ENCODE measurements at places on chromosomes 1 and 21.
A peak's percentile ranks its signal among the peaks of the same experiment; 100 is the strongest.

DNA sequence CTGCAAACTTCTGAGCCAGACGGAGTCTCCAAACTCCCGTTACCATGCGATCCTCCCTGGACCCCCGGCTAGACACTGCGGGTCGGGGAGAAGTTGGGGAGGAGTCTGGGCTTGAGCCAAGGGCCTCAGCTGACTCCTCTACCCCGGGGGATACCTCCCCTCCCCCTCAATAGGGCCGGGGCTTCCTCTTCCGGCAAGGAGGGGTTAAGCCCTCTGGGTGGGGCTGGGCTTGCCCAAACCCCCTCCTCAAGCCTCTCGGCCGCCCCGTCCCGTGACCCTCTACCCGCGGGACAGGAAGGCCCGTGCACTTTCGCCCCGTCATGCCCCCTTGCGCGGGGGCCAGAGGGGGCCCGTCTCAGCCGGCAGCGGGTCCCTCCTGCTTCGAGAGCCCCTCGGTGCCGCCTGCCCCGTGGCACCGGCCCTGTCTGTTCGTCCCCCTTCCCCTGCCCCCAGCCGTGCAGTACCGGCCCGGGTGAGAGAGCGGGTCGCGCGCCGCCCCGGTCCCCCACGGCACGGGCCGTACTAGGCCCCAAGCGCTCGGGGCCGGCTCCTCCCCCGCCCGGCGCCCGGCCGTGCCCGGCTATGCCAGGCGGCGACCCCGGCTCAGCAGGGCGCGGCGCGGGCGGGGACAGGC, 652 bp downstream of the ARL8A start:
- peak; percentile 59 for DNase-seq

- no peak for DNase-seq
Observed at GRCh38 chr21:44696572-44696971, 400 bp upstream of the KRTAP10-12 start.

DNA sequence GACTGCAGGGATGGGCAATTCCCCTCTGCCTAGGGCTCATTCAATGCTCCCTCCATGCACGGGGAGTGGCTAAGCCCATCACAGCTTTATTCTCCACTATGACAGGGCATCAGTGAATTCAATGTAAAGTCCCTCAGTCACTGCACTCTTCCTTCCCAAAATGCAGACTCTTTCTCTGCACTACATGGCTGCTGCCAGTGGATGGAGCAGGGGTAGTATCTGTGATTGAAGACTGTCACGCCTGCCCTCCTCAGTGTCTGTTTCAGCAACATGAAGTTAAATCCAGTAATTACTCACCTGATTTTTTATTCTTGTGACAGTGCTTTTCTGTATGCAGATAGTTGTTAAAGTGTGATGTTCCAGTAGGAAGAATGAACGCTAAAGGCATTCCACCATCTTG, 1323.2 kb downstream of the AMY1C start:
- DNase-seq = no peak

- no peak for DNase-seq
Observed at GRCh38 chr1:17045634-17046333, 8.0 kb downstream of the SDHB start.

DNA sequence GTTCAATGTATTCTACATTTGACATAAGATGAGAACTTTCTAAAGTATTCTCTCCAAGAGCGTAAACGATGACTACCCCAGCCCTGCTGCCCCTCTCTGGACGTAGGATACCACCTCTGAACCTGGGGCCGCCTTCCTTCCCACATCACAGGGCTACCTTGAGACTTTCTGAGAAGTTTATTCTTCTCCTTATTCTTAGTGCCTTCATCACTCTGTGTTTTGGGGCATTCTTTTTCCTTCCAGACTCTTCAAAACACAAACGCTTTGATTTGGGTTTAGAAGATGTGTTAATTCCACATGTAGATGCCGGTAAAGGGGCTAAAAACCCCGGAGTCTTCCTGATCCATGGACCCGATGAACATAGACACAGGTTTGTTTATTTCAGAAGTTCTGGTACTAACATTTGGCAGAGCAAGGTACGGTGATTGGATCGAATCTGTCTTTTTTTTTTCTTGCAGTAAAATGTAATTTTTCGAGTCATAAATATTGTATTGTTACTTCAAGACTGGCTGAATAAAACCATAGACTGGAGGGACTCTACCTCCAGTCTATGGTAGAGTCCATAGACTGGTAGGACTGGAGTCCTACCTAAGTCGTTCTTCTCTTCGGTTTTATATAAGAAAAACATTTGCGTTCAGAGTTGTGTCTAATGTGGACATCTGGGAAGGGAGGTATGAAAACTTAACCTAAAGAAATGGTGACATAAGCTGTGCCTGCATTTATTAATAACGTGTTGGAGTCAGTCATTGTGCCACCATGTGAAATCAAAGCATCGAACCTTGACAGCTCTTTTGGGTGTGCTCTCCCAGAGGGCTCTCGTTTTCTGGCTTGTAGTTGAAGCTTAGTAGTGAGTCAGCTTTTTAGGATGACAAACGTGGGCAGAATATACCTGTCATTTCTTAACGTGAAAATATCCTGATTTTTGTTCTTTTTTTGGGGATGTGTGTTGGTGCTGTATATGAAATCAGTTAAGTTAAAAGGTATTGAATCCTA, 1.2 kb downstream of the MAN1A2 start:
- no peak for DNase-seq

DNA sequence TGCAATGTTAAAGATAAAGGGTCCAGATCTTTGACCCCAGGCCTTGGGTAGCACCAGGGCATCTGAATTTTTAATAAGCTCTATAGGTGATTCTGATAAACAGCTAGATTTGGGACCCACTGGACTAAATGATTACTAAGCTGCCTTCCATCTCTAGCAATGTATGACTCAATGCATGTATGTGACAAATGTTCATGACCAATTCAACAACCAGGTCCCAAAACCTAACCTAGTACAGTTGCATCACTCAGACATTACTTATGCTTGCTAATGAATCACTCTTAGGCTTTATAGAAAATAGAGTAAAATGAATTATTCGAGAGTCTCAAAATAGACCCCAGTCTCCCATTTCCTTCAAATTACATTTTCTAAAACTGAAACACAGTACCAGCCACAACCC, 35.5 kb downstream of the RCAN1 start:
- DNase-seq = no peak

GRCh38 chr1:200558866-200559459, 61.6 kb downstream of the KIF14 start:
- DNase-seq = peak; percentile 22

DNA sequence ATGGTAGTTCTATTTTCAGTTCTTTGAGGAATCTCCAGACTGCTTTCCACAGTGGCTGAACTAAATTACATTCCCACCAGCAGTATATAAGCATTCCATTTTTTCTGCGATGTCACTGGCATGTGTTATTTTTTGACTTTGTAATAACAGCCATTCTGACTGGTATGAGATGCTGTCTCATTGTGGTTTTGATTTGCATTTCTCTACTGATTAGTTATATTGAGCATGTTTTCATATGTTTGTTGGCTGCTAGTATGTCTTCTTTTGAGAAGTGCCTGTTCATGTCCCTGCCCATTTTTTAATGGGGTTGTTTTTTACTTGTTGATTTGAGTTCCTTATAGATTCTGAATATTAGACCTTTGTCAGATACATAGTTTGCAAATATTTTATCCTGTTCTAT, 87.9 kb downstream of the RPS6KC1 start:
- no peak for DNase-seq

- DNase-seq = no peak
Observed at GRCh38 chr21:35106246-35106835, 57.2 kb upstream of the RUNX1 start.

DNA sequence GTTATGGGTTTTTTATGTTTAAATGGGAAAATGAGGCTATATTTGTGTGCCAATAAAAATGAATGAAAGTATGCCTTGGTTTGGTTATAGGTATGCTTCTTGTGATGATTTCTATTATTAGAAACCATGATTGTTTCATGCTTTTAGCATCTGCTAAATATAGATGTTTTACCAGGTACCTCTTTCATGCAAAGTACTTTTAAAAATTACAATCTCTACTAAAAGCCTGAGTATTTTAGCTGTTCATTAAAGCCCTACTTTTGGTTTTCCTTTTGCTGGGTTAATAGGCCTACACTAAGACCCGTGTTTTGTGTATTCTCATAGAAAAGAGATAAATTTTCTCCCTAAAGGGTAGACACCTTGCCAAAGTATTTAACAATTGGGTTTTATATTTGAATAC, 32.0 kb downstream of the MTF2 start:
- DNase-seq = no peak

GRCh38 chr1:117534995-117535467, 70.8 kb upstream of the TENT5C start:
- DNase-seq = peak; percentile 46

GRCh38 chr1:179168536-179168935, 60.9 kb downstream of the ABL2 start:
- no peak for DNase-seq

DNA sequence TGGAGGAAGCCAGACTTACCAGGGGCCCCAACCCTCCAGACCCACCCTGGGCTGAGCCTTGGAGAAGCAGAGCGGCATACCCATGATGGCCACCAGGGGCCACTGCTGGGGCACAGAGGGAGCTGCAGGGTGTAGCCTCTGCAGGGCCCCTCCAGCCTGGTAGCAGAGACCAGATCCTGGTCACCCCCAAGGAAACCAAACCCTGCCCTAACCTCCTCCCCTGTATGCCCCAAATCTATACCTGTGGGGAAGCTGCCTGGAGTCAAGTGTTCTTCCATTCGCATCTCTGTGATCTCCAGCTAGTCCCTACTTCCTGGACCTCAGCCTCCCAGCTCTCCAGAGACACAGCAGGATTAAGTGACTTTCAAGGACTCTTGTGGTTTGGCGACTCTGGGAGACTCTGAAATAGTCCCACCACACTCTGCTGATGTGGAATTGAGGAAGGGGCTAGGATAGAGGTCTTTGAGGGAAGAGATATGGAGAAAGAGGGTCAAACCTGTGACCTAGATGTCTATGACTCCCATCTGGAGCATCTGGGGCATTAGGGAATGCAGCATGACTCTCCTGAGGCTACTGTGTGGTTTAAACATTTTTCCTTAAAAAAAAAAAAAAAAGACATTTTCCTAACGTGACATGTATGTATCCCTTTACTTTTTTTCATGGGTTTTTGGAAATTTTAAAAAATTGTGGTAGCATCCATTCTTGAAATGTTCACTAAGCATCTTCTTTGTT, 119.2 kb upstream of the IPO9 start:
- DNase-seq = peak; percentile 20

DNA sequence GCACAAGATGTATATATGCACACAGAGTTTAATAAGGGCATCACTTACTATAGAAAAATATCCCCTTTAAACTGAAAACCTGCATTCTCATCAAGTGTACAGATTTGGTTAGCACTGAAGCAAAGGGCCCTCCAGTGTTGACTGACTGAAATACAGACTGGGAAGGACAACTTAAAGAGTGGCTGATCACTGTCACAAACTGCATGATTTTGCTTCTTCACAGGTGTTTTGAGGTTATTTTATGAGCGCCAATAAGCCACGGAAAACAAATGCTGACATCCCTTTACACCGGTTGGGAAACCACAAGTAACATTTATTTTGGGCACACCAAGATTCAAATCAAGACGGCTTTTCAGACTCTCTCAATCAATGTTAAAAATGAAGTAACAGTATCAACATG, 30.9 kb upstream of the RAP1GAP start:
- DNase-seq = no peak

- DNase-seq = no peak
Observed at GRCh38 chr1:32816676-32817158, 441 bp downstream of the YARS1 start.

- no peak for DNase-seq
Observed at GRCh38 chr1:224203243-224204016, 20.4 kb downstream of the DEGS1 start.

GRCh38 chr1:49651136-49651535, 372.6 kb downstream of the AGBL4 start:
- no peak for DNase-seq

- DNase-seq = no peak
Observed at GRCh38 chr1:118143831-118144230, 41.2 kb downstream of the SPAG17 start.

GRCh38 chr1:236642763-236643162, 38.4 kb upstream of the HEATR1 start:
- DNase-seq = no peak

DNA sequence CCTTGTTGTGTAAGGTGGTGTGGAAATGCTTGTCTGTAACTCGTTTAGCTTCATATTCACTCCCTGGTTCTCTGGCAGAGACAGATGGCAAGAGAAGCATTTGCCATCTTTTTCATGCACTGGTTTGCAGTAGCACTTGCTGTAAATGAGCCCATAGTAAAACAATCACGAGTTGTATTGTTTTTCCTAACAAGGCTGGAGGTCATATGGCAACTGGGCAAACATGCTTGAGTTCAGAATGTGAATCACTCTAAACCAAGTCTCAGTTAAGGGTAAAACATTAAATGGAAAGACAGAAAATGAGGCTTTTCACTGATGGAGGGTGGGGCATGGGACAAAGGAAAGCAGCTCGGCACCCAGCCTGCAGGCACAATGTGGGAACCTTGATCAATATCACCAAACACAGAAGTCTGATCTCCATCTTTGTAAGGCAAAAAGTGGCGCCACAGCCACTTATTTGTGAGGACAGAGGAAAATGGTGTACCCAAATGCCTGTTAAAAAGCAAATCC, 26.5 kb upstream of the LPAR3 start:
- no peak for DNase-seq

GRCh38 chr1:207862241-207862787, 48.6 kb downstream of the CD34 start:
- no peak for DNase-seq

DNA sequence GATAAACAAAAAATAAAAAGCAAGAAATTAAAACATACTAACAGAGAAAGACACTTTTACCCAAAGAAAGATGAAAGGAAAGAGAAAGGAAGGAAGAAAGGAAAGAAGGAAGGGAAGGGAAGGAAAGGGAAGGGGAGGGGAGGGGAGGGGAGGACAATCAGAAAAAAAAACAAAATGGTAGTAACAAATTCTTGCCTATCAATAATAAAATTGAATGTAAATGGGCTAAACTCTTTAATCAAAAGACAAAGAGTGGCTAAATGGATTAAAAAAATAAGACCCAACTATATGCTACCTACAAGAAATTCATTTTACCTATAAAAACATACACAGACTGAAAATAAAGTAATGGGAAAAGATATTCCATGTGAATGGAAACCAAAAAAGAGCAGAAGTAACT, 372.9 kb upstream of the NFIA start:
- no peak for DNase-seq

DNA sequence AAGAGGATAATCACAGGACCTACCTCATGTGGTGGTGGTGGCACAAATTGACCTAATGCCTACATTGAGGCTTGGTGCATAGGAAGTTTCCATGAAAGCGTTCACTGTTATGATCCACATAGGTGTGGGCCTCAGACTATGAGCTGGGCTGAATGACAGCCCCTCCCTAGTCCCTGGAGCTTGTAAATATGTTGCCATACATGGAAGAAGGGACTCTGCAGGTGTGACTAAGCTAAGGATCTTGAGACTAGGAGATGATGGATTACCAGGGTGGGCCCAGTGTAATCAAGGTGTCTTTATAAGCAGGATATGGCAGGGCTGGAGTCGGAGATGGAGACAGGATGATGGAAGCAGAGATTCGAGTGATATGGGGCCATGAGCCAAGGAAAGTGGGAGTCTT, 31.0 kb upstream of the KCNE1 start:
- DNase-seq = no peak

- no peak for DNase-seq
Observed at GRCh38 chr1:36977731-36978406, 56.4 kb downstream of the GRIK3 start.

- no peak for DNase-seq
Observed at GRCh38 chr1:223742856-223743517, 30.6 kb downstream of the CAPN2 start.
